KBM-7 (cell line): ENCODE measurements at places on chromosomes 7 and 10.
A peak's percentile ranks its signal among the peaks of the same experiment; 100 is the strongest.

GRCh38 chr7:27171637-27172314, 2.3 kb downstream of the HOXA10 start:
- peak; percentile 74 for DNase-seq

- peak; percentile 78 for DNase-seq
Measured at GRCh38 chr7:155763691-155764437, 48.4 kb downstream of the SHH start.

GRCh38 chr7:39741942-39742623, 118.7 kb downstream of the RALA start:
- DNase-seq = peak; percentile 78

DNA sequence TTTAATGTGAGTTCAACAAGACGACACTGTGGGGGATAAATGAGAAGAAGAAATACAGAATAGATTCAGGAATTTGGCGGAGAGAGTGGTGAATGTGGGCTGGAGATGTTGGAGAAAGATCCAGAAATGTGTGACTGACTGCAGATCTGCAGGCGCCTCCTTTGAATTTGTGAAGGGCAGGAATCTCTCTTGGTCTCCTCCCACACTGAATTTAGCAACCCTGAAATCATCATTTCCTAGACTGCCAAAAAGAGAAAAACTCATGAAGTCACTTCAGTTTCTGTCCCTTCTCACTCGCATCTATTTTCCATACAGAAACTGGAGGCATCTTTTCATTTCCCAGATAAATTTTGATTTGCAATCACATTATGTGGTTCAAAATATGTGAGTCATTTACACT, 128.7 kb downstream of the GNAI1 start:
- no peak for DNase-seq

DNA sequence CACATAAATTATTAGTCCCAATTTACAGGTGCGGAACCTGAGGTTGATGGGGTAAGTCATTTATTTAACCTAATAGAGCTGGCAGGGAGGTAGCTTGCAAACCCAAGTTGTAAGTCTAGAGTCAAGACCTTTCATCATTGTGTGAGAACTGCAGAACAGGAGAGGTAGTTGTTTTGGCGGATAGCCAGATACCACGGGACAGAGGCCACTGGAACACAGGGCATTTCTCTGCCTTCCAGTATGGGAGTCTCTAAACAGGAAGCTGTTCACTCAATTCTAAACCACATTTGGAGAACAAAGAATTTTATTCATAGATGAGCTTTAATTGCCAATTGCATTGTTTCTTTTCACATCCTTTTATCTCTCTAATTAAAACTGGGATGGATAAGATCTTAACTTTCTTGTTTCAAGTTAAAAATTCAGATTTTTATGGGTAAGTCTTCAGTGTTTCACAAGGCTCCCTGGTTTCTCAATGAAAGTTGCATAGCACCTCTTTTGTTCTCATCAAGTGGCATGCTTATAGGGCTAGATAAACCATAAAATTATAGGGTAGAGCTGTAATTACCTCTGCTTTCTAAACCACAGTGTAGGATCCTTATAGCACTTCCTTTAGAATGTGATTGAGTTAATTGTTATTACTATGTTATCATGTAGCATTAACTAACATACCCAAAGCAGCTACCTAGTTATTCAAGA, 489.0 kb downstream of the GATA3 start:
- peak; percentile 3 for DNase-seq

DNA sequence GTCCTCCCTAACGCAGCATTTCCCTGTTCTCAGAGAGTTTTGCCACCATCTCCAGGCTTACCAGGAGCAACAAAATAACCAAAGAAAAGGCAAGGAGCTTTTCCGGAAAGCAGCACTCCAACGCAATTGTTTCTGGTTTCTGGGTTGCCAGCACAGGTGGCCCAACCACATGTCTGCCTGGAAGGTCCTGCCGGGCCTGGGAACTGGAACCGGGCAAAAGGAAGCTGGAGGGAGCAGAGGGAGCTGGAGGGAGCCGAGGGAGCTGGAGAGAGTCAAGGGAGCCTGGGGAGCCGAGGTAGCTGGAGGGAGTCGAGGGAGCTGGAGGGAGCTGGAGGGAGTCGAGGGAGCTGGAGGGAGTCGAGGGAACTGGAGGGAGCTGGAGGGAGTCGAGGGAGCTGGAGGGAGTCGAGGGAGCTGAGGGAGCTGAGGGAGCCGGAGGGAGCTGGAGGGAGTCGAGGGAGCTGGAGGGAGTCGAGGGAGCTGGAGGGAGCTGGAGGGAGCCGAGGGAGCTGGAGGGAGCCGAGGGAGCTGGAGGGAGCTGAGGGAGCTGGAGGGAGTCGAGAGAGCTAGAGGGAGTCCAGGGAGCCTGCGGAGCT, 54.6 kb downstream of the STK32C start:
- DNase-seq = no peak
